ENCODE measurements at places on chromosomes 12 and 14.
A peak's percentile ranks its signal among the peaks of the same experiment; 100 is the strongest.

- DNase-seq: peak; percentile 56
These were observed 11.7 kb upstream of the RPS6KL1 start for GRCh38 chr14:74934476-74935359.

DNA sequence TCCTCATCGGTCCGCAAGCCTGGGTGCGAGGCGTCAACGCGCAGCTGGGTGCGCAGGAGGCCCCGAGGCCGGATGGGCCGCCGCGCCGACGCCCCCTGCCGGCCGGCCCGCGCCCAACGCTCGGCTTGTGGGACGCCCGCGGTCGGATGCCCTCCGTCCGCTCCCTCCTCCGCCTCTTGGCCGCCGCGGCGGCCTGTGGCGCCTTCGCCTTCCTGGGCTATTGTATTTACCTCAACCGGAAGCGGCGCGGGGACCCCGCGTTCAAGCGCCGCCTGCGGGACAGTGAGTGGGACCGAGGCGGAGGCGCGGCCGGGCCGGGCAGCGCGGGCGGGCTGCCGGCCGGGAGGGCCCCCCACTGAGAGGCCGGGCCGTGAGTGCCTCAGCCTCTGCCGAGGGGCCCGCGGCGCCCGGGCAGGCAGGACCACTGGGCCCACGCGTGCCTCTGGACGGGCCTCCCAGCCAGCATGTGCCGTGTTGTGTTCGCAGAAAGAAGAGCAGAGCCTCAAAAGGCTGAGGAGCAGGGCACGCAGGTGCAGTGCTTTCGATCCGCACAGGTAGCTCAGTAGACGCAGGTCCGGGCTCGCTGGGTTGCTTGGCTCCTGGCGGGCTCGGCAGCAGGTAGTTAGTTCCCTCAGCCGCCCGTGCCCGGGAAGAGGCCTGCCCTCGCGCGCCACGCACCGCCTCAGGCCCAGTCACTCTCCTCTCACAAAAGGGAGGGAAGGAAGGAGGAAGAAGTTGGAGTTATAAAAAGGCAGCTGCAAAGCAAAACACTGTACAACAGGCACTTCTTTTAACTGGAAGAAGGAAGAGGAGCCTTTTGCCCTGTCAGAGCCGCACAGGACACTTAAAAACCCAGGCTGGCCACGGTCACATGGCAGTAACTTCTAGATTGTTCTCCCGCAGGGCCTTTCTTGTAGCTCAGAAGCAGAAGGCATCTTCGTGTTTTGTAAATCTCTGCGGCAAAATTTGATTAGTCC, at the start of gene TOMM20L:
TOMM20L (plus strand) TSS at position 119 of the 977 bp plus-strand sequence; CDS start at position 147, 28 bp downstream.
- DNase-seq: peak; percentile 88

DNA sequence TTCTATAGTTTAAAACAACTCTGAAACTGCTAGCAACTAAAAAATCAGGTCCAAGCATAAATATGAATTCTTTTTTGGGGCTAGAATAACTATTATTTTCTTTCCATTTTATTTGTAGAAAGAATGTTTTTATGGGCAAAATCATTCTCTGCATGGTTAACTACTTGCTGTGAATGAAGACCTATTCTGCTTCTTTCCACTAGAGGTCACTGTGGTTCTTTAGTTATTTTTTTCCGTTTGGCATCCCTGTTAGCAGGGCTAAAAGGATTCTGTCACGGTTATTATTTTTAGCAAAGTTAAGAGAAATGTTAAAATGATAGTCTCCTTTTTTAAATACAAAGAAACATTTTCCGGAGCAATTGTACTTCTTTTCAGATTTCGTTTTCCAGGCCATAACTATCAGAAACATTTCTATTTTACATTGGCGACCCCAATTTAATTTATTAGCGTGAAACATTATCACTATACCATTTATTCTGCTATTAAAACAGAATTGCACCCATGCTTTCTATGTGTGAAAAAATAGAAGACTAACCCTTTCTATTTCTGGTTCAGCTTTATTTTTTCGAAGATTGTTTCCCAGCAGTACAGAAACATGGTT, 404.8 kb downstream of the ATP23 start:
- DNase-seq: peak; percentile 43

- no peak for DNase-seq
These were observed 1.7 kb downstream of the YY1 start for GRCh38 chr14:100240668-100241032.

GRCh38 chr14:90651271-90651804, 164.9 kb downstream of the TTC7B start:
- DNase-seq: no peak

GRCh38 chr14:61190341-61190740, 90.8 kb downstream of the TMEM30B start:
- DNase-seq: no peak

- no peak for DNase-seq
These were observed 16.6 kb upstream of the CLEC2A start for GRCh38 chr12:9948606-9949296.

DNA sequence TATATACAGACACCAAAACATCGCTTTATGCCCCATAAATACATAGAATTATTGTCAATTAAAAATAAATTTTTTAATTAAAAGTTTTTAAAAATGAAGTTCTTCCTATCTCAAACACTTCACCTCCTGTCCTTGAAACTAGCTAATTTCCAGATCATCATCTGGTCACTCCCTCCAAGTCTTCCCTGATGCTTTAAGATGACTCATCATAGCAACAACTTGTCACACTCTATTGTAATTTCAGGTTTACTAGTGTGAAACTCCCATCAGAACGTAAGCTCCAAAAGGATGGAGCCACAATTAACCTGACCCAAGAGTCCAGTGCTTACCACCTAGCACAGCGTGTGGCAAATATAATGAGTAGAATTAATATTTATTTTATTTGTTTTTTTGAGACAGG, 16.3 kb downstream of the GXYLT1 start:
- no peak for DNase-seq

- DNase-seq: peak; percentile 44
These were observed 11.1 kb upstream of the NEMF start for GRCh38 chr14:49863487-49864281.

DNA sequence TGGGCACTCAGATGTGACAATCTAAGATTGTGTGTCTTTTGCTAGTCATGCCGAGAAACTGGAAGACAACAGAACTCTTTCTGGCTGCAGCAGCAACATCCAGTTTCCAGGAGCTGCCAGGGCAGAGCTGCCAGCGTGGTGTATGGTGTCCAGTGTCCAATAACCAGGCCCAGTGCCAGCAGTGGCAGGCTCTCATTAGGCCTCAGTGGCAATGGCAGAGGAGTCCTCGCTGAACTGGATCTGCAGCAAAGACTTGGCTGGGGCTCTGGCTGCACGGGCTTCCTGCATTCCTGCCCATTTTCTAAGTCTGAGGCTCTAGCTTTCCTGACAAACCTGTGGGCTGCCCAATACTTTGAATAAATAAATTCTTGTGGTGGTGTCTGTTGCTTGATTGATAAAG, 26.2 kb upstream of the PPM1A start:
- no peak for DNase-seq

GRCh38 chr14:44383636-44384035, 123.4 kb downstream of the FSCB start:
- DNase-seq: no peak

- peak; percentile 18 for DNase-seq
These were observed 735 bp downstream of the RNASE6 start for GRCh38 chr14:20781803-20782202.

GRCh38 chr14:91356181-91356763, 61.3 kb downstream of the CCDC88C start:
- DNase-seq: no peak

DNA sequence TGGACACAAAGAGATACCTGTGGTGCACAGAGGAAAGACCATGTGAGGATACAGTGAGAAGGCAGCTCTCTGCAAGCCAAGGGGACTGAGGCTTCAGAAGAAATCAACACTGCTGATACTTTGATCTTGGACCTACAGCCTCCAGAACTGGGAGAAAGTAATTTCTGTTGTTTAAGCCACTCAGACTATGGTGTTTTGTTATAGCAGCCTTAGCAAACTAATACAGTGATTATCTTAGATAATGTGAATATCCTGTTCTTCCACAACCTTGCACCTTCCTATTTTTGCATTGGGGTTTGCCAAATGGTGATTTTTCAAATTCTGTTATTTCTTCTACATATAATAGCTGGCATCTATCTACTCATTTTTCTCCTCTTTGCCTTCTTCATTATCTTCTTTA, 8.2 kb upstream of the C14orf93 start:
- no peak for DNase-seq

GRCh38 chr14:68794130-68794850, 1.4 kb upstream of the ZFP36L1 start:
- DNase-seq: peak; percentile 93

- DNase-seq: no peak
These were observed 5.5 kb downstream of the HOXC10 start for GRCh38 chr12:53990311-53991076.

DNA sequence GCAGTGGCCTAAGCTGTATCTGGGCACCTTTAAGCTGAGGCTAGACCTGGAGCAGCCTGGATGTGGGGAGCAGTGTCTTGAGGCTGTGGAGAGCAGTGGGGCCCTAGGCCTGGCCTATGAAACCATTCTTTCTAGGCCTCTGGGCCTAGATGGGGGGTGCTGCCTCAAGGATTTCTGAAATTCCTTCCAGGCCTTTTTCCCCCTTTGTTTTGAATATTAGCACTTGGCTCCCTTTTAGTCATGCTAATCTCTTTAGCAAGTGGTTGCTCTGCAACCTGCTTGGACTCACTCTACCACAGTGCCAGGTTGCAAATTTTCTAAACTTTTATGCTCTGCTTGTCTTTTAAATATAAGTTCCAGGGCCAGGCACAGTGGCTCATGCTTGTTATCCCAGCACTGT, 41.6 kb upstream of the RFX4 start:
- DNase-seq: no peak

DNA sequence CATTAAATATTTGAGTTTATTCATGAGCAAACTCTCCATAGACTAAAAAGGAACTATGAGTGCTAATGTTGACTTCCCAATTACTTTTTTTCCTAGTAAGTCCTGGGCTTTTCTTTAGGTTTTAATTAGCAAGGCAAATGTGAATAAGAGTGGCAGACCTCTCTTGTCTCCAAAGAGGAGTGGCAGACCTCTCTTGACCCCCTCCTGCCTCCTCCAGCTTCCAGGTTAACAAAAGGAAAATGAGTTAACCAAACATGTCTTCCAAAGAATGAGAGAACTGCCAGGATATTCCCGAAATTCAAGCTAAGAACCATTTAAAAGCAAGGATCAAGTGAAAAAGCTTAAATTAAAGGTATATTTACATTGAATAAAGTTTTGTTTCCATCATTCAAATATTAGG, 253.2 kb downstream of the MDGA2 start:
- DNase-seq: no peak

DNA sequence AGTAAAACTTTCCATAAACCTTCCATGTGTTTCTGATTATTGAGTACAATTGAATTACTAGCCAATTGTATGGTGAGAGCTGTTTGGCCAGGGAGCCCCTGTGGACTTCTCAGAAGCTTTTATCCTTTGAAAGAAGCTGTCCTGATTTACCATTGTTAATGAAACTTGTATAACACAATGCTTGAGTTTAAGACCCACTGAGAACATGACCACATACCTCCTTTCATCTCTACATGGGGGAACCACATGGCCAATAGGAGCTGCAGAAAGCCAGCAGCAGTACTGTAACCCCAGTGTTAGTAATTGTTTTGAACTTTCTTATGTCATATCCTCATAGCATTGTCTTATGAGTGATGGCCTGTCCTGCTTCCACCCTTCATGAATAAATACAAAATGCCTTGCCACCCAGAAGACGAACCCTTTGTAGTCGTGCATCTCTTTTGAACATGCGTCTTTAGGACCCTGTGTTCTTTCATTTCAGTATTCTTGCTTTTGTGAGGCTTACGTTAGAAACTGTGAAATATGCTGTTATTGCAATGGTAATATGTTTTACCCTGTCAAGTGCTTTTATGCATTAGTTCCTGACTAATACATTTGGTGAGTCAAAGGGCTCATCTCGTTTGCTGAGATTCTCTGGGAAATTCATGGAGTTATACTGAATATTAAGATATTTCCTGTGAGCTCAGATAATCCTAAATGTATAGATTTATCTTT, 815.7 kb downstream of the NRXN3 start:
- no peak for DNase-seq

DNA sequence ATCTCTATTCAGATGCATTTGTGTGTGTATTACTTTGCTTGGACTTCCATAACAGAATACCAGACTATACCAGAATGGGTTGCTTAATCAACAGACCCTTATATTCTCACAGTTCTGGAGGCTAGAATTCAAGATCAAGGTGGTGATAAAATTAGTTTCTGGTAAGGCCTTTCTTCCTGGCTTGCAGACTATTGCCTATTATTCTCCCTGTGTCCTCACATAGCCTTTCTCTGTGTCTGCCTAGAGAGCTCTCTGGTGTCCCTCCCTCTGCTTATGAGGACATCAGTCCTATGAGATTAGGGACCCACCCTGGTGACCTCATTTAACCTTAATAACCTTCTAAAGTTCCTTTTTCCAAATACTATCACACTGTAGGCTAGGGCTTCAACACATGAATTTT, 106.0 kb downstream of the FAR2 start:
- peak; percentile 81 for DNase-seq

DNA sequence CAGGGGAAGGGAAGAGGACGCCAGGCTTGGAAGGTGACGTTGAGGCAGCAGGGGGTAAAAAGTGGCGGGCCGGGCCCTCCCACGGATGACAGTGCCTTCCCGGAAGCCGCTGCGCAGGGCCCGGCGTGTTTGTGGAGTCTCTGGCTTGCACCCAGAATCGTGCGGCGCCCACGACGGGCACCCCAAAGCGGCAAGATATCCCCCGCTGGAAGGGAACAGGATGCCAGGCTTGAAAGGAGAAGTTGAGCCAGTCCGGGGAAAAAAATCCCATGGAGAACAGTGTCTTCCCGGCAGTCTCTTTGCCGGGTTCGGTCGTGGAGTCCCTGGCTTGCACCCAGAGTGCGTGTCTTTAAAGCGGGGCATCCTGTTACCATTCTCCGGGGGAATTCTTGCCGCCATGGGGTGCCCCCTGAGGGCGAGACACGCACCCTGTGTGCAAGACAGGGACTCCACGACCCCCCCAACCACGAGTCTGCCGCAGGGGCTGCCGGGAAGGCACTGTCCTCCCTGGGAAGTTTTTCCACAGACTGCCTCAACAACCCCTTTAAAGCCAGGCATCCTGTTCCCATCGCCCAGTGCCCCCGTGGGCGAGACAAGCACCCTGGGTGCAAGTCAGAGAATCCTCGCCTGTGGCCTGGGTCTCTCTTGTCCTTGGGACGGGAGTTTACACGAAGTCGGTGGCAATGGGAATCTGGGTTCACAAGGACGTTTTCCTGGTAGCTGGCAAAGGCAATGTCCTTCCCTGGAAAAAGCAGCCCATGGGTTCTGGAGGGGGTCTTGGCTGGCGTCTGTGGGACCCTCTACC, 156.1 kb upstream of the ALG10B start:
- no peak for DNase-seq

GRCh38 chr14:21104448-21105060, 3.7 kb downstream of the TMEM253 start:
- DNase-seq: peak; percentile 72

Data from suppressor macrophage (primary cell).